ENCODE measurements at places on chromosomes 7 and 10. TPM values are rescaled to one million over a fixed set of nuclear protein-coding genes. Genes with fewer than 3 reads are reported as not detected.

Gene BTBD16
- total RNA-seq: 0.29 TPM

Gene PON1
- 3.0 TPM for total RNA-seq

Gene NODAL
- not detected for total RNA-seq

Gene TUBB8
- 0.46 TPM for total RNA-seq

Gene COL28A1
- 3.3 TPM for total RNA-seq

Gene CTAGE15
- 1.6 TPM for total RNA-seq

Gene CALML3
- total RNA-seq: not detected

GRCh38 chr7:94907811-94908322 is 473 bp downstream of the PPP1R9A start:
- DNase-seq: peak; percentile 73

GRCh38 chr10:19917751-19918478 is 101.7 kb downstream of the PLXDC2 start:
- no peak for DNase-seq

- DNase-seq: no peak
Observed at GRCh38 chr7:86792260-86792659, 148.6 kb downstream of the GRM3 start.

DNA sequence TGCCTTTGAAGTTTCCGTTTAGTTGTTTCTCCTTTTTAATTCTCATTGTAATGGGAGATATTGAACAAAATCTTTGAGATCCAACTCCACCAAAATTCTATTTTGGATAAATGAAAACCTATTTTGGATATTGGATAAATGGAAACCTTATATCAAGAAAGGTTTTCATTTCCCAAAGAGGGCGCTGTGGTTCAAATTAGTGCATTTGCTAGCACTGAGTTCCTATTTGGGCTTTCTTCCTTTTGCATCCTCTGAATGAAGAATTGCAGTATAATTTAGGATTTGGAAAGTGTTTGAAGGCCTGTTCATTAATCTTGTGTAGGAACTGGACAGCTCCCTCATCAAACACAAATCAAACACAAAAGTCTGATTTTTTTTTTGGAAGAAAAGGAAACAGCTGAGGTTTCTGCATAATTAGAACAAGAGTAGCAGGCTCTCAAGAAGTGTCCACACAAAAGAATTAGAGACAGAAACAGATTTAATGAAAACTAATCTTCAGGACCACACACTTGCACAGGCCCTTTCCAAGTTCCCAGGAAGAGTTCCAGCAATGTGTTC is 80.8 kb upstream of the KLF14 start:
- DNase-seq: no peak

DNA sequence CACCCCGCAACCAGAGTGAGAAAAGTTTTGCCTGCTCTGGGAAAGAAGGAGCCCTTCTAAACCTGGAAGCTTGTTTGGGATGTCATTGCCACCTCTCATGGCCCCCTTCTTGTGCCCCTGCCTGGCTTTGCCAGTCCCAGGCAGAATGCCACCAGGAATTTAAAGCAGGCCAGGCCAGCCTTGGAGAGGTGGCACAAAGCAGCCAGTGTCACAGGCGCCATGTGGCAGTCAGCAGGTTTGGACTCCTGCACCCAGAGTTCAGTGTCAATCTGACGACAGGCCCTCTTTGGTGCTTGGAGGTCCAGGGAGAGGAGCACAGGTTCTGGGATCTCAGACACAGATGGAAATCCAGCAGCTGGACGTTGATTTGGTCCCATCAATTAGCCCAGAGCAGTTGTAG is 12.7 kb downstream of the HK1 start:
- no peak for DNase-seq

DNA sequence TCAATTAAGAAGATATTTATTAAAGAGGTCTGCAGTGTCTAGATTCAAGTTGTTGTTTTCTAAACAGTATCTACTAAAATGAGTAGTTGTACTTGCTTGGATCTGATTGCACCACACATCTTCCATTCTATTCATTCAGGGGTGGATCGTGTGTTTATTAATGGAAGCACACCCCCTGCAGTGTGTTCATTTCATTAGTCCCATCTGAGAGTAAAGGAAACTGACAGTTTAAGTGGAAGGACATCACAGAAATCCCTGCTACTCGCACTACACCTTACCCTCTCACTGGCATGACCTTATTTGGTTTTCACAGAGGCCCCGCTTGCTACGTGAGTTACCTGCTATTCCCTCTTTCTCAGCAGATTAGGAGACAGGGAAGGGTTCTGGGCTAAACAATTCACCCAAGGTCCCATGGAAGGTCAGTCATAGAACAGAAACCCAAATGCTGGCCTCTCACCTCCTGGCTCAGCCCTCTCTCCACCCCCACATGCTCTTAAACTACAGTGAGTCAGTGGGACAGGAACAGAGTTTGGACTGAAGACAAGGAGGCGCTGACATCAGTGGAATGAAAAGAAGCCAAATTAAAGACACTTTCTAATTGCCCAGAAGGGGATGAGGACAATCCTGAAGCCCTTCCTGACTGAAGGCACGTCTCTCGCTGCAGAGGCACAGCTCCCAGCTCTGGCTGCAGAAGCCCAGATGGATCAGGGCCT is 369.2 kb upstream of the NRP1 start:
- DNase-seq: no peak

- peak; percentile 79 for DNase-seq
Observed at GRCh38 chr10:91908337-91909116, 759 bp downstream of the FGFBP3 start.

DNA sequence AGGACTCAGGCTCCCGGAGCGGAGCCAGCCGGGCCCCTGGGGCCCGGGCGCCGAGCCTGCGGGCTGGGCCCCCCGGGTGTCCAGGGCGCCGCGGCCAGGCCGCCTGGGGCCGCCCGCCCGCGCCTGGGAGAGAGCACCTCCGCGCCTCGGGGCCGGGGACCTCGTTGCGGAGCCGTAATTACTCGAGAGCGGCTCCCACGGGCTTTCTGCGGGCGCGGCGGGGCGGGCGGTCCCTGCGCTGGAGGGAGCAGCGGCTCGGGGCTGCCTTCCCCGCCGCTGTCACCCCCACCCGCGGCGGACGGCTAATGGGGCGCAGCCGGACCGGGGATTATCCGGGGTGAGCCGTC is 1.5 kb downstream of the GNB2 start:
- DNase-seq: no peak

DNA sequence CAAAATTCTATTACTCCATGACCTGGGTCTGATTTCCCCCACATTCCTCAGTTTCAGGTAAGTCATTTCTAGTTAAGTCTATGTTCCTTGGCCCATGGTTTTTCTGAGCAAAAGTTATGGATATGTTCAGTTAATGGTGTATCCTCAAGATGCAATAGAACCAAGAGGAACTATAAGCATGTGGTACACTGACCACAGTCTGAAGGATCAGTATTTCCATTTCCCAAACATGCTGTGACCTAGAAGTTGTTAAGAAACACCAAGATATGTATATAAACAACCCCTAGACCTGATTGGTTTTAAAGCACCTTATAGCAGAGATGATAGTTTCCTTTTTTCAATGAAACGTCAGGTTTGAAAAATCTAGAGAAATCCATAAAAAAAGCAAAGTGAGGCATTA is 94.2 kb upstream of the ABCB5 start:
- no peak for DNase-seq

GRCh38 chr7:12127455-12127854 is 83.6 kb upstream of the TMEM106B start:
- DNase-seq: no peak

DNA sequence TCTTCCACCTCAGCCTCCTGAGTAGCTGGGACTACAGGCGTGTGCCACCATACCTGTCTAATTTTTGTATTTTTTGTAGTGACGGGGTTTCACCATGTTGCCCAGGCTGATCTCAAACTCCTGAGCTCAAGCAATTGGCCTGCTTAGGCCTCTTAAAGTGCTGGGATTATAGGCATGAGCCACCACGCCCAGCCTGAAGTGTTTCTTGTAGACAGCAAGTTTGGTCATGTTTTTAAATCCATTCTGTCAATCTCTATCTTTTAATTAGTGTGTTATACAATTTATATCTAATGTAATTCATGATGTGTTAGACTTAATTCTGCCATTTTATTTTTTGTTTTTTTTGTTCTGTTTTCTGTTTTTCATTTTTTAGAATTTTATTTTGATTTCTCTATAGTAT is 17.2 kb upstream of the MXI1 start:
- DNase-seq: no peak

DNA sequence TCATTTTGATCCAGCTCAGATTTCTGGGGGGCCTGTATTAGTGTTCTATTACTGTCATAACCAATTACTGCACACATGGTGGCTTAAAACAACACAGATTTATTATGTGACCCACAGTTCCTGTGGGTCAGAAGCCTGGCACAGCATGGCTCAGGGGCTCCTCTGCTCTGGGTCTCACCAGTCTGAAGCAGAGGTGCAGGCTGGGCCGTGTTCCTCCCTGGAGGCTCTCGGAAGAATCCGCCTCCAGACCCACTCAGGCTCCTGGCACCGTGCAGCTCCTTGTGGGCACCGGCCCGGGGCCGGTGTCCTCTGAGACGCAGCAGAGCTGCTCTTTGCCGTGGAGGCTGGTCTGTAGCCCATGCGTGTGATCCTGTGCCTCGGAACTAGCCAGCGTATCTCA is 61.5 kb downstream of the RAMP3 start:
- no peak for DNase-seq

GRCh38 chr10:122407375-122408125 is 33.0 kb downstream of the PLEKHA1 start:
- no peak for DNase-seq
